Calu3 (cell line): ENCODE measurements at places on chromosomes 4 and X.

- DNase-seq, result no peak
Observed at GRCh38 chrX:65609237-65609636, 58.2 kb upstream of the MSN start.

DNA sequence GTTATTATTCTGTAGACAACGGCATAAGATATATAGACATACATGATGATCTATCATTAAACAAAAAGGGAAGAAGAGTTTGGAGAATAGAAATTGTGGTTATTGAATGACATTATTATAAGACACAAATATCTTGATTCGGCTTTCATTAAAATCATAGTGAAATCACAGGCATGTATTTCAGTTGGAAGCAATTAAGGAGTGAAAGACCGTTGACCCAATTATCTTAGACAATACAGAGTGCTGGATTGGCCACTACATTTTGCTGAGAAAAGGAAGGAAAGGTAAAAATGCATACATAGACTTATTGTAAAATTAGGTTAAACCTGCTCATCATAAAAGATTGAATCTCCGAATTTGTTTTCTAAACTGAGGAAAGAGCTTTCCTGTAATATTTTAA, 209.8 kb downstream of the KCNIP4 start:
- no peak for DNase-seq

DNA sequence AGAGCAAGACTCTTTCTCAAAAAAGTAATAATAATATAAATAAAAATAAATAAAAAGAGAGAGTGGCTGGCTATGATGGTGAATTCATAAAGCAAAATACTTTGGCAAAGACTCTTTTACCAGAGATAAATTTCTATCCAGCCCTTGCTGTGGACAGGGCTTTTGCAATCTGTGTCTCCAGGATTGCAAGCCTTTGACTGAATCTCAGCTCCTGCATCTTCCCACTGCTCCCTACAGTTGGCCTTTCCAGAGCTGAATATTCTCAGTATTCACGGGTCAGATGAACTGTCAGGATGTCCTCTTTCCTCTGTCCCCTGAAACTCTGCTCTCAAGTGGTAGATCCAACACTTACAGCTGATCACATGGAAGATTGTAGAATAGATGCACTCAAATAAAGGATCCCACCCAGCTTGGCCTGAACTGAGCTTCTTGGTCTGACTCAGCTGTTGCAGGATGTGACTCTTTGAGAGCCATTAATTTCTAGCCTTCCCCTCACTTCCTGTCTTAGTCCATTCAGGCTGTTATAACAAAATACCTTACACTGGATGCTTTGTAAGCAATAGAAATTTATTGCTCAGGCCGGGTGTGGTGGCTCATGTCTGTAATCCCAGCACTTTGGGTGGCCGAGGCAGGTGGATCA, 123.4 kb upstream of the GUCY1A1 start:
- DNase-seq, result no peak

DNA sequence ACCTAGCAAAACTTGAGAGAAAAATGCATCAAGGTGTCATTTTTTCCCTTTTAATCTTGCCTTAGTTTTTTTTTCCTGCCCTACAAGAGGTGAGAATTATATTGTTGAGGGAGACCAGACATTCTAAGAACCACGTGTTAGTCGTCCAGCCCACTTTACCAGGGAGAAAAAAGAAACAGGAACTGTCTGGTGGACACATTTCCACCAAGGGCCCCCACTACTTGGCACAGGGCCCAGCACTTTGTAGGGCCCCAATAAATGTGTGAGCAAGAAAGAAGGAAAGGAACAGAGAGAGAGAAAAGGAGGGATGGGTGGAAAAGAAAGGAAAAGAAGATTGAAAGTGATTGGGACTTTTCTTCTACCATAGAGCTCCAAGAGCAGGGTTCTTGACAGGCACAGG, 3.9 kb upstream of the EGFL6 start:
- DNase-seq, result no peak

GRCh38 chr4:8537041-8537461, 43.1 kb upstream of the GPR78 start:
- DNase-seq, result peak; percentile 61

DNA sequence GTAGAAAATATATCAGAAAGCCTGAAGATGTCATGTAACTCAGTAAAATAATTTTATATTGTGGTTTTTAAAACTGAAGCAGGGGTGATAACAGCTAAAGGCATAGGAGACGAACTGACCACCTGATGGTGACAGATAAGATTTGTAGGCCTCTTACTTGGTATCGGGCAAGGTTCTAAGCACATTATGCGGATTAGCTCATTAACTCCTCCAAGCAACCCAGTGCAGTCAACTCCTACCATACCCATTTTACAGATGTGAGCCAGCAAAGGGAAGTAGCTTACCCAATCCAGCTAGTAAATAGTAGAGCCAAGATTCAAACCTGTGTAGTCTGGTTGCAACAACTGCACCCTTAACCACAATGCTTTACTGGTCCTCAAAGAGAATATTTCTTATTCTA, 62.1 kb downstream of the CC2D2A start:
- DNase-seq, result no peak

DNA sequence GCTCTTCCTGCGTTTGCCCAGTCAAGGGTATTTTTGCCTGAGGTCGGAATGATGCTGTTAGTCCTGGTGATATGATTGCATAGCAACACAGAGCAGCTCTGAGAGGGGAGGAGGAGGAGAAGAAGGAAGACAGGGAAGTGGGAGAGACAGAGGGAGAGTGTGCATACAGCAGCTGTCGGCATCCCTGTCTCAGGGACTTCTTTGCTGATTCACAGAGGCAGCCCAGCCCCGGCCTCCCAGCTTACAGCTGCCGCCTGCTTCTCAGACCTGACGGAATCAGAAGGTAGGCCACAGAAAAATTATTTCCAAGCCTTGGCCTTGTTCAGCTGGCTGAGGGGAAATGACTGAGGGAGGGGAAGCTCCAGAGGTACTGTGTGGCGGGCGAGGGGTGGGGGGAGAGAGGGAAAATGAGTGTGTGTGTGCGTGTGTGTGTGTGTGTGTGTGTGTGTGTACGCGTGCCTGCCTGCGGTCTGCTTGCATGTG, 319 bp downstream of the DRP2 start:
- DNase-seq, result no peak

- DNase-seq, result peak; percentile 88
Observed at GRCh38 chrX:115560978-115561604, at the start of gene PLS3. PLS3 (plus strand) TSS chrX:115561174; CDS start chrX:115610251, 49,077 bp downstream.

- no peak for DNase-seq
Observed at GRCh38 chrX:18210470-18210869, 10.2 kb downstream of the BEND2 start.

- DNase-seq, result peak; percentile 37
Observed at GRCh38 chrX:149504226-149504914, 736 bp downstream of the IDS start.

DNA sequence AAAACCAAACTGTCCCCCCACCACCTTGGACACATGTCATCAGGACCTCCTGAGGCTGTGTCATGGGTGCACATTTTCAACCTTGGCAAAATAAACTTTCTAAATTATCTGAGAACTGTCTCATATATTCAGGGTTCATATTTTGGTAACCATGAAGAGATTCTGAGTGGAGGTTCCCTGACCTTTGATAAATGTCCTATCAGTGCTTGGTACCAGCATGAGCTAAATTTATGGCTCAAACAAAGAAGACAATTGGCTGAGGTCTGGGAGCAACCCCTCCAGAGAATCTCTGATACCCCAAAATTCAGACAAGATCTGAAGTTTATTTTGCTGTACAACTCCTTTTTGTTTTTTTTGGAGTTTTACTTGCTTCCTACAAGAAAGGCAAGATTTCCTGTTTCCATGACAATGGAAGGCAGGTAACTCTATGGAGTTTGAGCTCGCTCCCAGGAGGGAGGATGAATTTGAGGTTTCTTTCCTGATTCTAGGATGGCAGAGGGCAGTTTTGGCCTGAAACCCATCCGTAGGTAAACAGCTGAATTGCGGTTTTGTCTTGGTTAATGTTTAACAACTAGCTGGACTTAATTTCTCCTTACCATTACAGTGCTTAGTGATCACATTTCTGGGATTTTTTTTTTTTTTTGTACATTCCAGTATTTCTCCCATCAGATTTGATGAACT, 14.5 kb downstream of the UGT2B15 start:
- peak; percentile 34 for DNase-seq

DNA sequence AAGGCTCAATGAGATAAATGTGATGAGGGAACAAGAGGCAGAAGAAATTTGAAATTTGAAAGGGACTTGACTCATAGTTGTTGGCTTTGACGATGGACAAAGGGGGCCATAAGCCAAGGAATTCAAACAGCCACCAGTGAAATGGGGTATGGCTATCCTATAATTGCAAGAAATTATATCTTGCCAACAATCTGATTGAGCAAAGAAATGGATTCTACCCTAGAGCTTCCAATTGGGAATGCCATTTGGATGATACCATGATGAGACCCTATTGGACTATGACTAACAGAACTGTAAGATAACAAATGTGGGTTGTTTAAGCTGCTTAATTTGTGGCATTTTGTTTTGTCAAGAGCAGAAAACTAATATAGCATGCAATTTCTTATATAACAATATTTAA, 270.1 kb upstream of the ARSJ start:
- DNase-seq, result no peak

- no peak for DNase-seq
Observed at GRCh38 chr4:145155268-145155870, 25.0 kb downstream of the OTUD4 start.
